ENCODE measurements at places on chromosomes 7 and 10. TPM values are rescaled to one million over a fixed set of nuclear protein-coding genes. Genes with fewer than 3 reads are reported as not detected.

The RPEL1 gene
- total RNA-seq: not detected

DNA sequence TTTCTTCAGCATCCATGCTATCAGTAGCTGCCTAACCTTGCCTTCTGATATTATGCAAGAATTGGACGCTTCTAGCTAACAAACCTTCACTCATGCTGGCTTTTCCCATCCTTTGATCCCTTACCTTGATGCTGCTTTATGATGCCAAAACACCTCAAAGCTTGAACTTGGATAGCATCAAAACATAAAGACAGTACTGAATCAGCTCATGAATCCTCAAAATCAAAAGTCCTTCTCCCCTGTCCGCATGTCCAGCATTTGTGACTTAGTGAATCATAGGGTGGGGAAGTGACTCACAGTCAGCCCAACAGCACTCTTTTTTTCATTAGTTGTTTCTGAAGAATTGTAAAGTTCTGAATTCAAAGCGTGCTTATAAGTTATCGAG is 89.5 kb upstream of the PIK3CG start:
- H3K4me1 ChIP-seq: no peaks in the 10 kb centered on the region
- no peak for DNase-seq
- H3K4me3 ChIP-seq: no peak overlapping the region
- no peaks in the 10 kb centered on the region for H3K36me3 ChIP-seq

GRCh38 chr7:116565981-116566380 is 41.1 kb downstream of the CAV1 start:
- H3K4me3 ChIP-seq: no peak overlapping the region
- H3K4me1 ChIP-seq: no peaks in the 10 kb centered on the region
- peaks cover 11% of the 10 kb centered on the region for H3K27me3 ChIP-seq
- no peak for DNase-seq
- no peak overlapping the region for H3K27ac ChIP-seq

GRCh38 chr7:36138209-36138608 is 14.8 kb upstream of the EEPD1 start:
- H3K36me3 ChIP-seq: no peaks in the 10 kb centered on the region
- H3K4me3 ChIP-seq: no peak overlapping the region
- DNase-seq: no peak
- no peaks in the 10 kb centered on the region for H3K27me3 ChIP-seq
- H3K4me1 ChIP-seq: no peaks in the 10 kb centered on the region
- H3K27ac ChIP-seq: no peak overlapping the region

All from neural crest cell (in vitro differentiated cells).